ENCODE measurements at places on chromosomes 11 and 22.
A peak's percentile ranks its signal among the peaks of the same experiment; 100 is the strongest.

DNA sequence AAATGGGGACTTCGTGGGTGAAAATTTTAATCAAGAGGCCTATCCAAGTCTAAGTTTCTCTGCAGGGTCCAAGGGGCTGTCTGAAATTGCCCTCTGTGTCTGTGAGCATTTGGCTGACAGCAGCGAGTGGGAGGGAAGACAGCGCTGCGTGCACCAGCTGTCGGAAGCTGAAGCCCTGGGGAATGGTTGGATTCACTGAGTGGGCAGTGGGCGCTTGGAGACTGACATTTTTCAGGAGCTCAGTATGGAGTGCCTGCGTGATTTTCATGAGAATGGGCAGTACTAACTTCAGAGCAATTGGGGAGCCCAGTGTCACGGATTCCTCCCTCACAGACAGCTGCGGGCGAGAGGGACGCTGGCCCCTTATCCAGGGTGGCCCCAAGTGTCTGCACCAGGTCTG, 388.8 kb upstream of the B3GAT1 start:
- DNase-seq: no peak

DNA sequence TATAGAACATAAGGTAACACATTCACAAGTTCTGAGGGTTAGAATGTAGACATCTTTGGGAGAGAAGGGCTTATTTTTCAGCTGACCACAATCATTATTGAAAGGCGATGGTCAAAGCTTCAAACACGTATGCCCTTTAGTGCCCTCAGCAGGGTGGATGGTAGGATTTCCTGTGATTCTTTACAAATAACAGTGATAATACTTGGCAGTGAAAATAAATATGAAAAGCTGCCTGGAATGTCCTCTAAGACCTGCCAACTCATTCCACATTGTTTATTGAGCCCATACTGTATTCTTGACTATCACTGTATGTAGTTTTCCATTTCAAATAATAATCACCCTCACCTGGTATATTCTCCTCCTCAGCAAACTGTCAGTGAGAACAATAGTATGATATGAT, 13.7 kb upstream of the MPEG1 start:
- DNase-seq: no peak

DNA sequence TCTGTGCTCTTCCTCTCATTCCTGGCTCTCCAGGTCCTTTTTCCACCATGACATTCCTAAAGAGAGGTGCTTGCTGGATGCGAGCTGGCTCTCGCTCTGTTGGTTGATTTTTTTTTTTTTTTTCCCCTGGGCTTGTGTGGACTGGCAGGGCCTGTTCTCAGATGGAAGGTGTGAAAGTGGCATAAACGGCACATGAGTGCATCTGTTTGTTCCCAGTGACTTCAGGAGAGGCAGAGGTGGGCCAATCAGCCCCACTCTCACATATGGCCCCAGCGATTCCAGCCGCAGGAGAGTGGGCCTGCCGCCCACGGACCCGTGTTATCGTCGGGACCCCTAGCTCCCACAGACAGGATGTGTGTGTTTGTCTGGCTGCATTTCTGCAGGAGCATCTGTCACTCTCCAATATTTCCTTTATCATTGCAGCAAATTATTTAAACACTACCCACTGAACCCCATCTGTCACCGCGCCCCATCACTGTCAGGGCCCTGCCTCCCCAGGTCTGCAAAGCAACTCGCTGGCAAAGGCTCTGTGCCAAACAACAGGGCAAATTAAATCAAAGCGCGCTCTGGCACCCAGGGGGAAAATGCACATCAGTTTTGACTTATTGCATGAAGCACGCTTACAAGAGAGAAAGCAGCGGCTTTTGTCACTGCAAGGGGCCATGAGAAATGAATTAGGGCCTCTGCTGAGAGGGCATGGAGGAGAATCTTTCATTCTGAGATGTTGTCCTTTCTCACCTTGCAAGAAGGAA, 886.3 kb downstream of the NTM start:
- DNase-seq: no peak

DNA sequence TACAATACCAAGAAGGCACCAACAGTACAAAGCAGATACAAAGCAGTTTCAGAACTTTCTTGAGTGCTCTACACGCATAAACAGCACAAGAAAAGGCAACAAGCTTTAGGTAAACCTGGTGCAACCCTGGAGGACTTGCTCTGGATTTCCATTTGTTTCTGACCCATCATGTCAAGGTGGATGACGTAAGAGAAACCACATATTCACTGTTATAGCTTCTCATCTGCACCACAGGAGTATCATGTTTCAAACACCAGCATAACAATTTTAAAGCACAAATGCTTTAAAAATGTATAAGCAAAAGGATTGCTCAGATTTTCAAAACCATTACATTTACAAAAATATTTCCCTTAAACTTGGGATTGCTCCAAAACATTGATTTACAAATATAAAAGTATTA, 25.0 kb upstream of the YPEL1 start:
- peak; percentile 69 for DNase-seq

GRCh38 chr22:39253435-39254070, 8.8 kb upstream of the PDGFB start:
- peak; percentile 90 for DNase-seq

- DNase-seq: no peak
Measured at GRCh38 chr11:81979448-81979847, 754.2 kb downstream of the FAM181B start.

DNA sequence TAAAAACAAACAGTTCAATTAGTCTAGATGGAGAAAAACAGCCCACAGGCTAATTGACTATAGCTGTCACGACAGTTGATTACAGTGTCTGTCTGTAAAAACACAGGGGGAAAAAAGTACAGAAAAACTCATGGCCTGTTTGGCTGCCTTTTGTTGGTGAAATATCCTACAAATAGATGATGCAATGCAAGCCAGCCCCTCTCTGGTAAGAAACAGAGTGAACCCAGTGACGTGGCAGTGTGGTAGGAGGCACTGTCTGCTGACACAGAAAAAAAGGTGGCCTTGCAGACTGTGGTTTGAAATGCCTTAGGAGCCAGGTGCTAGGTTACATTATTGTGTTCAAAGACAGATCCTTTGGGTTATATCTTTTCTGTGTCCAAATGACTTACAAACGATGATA, 431.4 kb upstream of the CCDC90B start:
- no peak for DNase-seq

DNA sequence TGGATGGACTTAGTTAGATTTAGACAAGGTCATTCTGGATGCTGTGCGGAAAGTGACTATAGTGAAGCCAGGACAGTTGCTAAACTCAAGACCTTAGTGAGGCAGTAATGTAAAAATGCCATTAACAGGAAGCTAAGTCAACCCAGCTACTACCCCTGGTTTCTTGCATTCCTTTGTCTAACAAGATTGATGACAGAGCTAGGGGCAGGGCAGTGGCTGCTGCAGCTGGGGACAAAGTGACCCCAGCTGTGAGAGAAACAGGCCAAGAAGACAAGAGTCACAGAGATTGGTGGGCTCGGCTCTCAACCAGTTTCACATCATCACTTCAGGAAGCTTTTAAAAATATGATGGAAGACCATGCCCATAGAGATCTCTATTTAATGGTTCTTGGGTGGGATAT, 110.4 kb upstream of the POU2AF2 start:
- no peak for DNase-seq

DNA sequence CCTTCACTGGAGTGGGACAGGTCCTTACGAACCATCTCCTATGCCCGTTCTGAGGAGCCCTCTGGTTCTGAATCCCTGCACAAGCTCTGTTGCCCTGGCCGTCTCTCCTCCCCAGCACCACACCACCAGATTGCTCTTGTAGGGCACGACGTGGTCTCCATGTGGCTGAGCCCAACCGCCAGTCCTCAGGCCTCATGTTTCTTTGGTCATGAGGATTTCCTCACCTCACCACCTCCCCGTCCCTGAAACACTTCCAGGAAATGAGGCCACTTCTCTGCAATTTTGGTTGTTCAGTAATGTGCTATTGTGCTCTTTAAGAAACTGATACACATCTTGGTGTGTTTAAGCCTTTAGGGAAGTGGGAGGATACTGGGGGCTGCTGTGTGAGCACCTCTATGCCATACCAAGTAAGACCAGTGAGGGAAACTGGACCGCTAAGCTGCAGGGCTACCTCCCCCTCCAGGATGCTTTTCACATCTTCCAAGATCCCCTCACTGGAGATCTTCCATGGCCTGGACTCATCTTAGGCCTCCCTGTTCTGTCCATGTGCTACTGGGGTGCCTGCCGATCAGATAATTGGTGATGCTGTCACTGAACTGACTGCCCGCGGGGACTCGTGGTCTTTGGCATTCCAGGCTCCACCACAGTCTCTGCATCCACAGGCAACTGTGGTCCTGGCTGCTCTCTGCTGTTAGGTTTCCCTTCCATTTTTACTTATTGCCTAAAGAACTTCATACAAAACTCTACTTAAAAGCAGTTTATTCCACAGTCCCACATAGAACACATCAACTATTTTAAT, 21.9 kb downstream of the DRICH1 start:
- DNase-seq: no peak

DNA sequence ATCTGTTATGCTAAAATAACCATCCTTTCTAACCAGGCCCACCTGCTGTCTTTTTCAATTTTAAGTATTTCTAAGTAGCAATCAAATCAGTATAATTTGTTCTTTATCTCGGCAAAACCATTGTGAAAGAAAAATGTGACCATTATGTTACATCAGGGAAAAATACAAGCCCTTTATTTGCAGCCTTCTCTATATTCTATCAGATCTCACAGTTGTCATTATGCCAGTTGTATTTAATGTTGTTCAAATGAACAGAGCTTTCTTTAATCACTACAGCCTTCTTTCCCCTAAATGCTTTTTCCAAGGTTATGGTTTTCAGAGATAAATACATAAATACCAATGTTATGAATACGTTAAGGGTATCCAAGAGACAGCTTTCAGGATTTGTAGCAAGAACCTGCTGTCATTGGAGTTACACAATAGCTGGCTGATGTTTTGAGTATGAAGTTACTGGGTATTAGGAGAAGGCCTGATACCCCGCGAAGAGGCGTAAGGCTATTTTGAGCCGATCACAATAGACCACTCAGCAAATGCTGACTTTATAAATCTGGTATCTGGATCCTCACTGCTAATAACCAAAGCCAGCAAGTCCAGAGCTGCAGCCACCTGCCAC, 406.3 kb downstream of the CADM1 start:
- no peak for DNase-seq

- DNase-seq: peak; percentile 75
Measured at GRCh38 chr11:75532200-75533048, 6.7 kb upstream of the GDPD5 start.

DNA sequence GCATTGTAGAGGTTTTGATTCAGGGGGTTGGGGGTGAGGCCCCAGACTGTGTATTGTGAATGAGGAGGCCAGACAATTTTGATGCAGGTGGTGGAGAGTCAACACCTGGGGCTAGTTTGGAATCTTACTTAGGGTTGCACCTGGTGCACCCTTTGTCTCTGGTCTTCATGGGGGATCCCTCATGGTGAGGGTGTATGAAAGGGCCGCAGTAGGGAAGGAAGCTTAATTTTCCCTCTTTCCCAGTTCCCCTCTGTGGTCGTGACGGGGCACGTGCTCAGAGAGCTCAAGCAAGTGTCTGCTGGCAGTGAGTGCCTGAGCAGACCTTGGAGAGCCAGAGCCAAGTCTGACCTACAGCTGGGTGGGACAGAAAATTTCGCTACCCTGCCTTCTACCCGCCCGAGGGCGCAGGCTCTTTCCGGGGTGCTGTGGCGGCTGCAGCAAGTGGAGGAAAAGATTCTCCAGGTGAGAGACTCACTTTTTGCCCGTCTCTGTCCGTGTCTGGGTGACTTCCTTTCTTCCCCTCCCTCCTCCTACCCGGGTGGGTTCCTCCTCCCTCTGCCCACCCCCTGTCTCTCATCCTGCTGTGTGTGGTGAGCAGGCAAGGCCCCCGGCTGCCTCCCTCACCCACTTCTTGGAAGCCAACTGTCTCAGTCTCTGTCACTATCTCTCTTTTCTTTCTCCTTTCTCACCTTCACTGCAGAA, 131.7 kb downstream of the MICAL2 start:
- DNase-seq: no peak

GRCh38 chr11:10878408-10879214, 20.8 kb upstream of the ZBED5 start:
- peak; percentile 76 for DNase-seq

DNA sequence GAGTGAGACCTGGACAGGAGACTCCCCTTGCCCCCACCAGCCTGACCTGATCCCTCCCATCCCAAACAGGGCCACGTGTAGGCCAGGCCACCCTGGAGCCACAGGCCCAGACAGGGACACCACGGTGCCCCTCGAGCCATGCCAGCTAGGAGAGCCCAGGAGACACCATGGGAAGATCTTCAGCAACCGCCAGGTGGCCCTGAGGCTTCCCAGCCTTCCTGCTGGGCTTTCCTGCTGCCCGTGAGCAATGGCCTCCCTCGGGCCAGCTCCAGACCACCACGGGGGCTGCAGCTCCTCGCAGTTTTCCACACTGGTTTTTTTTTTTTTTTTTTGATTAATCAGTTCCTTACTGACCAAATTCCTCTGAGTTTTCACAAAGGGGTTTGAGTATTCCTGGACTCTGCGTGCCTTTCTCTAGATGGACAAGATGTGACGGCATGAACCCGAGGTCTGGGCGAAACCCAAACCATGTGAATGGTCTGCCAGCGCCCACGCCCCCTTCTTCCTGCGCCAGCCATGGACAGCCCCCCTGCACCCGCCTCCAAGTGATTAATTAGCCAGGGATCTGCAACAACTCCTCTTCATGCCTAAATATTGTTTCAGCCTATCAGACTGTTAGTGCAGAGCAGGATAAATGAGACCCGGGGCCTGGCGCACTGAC, 40.9 kb downstream of the TBX1 start:
- no peak for DNase-seq

GRCh38 chr11:119121008-119121810, at the start of gene HINFP:
Gene HINFP (plus strand): TSS chr11:119121580. CDS start chr11:119126945, 5,365 bp downstream.
- DNase-seq: peak; percentile 99

DNA sequence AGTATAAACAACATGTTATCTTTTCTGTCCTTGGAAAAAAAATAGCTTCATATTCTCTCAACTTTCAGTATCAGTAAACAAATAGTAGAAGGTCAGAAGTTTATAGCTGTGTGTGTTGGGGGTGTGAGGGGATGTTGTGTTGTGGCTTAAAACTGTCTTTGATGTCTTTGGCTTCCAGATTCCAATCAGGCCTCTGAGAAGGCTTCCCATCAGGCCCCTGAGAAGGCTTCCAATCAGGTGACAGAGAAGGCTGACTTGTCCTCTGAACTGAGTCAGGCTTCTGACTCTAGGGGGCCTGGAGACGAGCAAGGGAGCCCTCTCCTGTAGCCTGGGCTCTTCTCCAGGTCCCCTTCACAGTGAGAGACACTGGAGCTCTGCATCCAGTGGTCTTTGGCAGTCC, 9.3 kb downstream of the MTFP1 start:
- no peak for DNase-seq

- no peak for DNase-seq
Measured at GRCh38 chr22:35065796-35066218, at the start of gene ISX. Gene ISX (plus strand): TSS chr22:35066158. CDS start chr22:35067088, 930 bp downstream.

DNA sequence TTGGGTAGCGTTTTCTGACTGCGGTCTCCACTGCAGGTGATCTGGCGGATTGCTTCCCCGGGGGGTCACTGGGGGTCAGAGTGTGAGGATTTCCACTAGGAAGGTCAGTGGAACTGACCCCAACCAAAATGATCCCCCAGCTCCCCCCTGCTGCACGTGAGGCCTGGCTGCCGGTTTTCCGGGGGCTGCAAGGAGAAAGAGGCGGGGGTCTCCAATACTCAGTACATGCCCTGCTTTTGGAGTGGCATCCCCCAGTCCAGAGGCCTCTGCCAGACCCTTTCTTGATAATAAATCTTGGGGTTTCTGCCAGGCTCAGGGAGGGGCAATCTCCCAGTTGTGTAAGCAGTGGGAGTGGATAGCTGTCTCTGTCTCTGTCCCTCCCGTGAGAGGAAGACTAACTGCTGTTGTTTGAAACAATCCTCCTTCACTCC, 71.5 kb upstream of the RTL6 start:
- DNase-seq: no peak

All from ELR (cell line).